ENCODE measurements at places on chromosomes 2 and 18. TPM values are rescaled to one million over a fixed set of nuclear protein-coding genes. Genes with fewer than 3 reads are reported as not detected.

LINC00305 gene
- total RNA-seq: not detected

DNAH6 gene
- 0.52 TPM for total RNA-seq

ASTL gene
- 4.2 TPM for total RNA-seq

IL37 gene
- total RNA-seq: not detected

SRD5A2 gene
- not detected for total RNA-seq

C2orf81 gene
- 2.9 TPM for total RNA-seq

DNA sequence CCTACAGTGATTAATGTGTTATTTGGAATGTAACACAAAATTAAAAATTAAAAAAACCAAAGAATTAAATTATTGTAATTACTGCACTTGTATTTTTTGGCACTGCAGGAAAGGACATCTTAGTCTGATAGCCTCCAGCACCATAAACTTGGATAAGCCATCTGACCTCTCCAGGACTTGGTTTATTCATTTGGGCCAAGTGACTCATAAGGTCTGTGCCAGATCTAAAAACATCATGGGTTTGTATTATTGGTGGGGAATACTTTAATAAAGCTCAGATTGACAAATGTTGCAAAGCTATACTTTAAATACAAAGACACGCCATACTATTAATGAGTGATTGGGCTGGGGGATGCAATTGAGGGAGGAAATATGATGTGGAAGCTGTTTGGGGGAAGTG is 225.2 kb downstream of the ZNF521 start:
- H3K4me3 ChIP-seq: no peak overlapping the region
- H3K27me3 ChIP-seq: no peaks in the 10 kb centered on the region
- no peak for DNase-seq
- H3K4me1 ChIP-seq: no peaks in the 10 kb centered on the region
- H3K27ac ChIP-seq: no peak overlapping the region

- peaks cover 2% of the 10 kb centered on the region for H3K36me3 ChIP-seq
- H3K4me1 ChIP-seq: peaks cover 9% of the 10 kb centered on the region
- DNase-seq: no peak
These were observed at the start of gene PAX8 for GRCh38 chr2:113278742-113279139. TSS of gene PAX8 (minus strand) at chr2:113278921. CDS start at chr2:113278394, 527 bp downstream.

GRCh38 chr2:157256626-157257025 is 879 bp upstream of the GALNT5 start:
- H3K4me1 ChIP-seq: peaks cover 11% of the 10 kb centered on the region
- H3K36me3 ChIP-seq: no peaks in the 10 kb centered on the region
- no peak overlapping the region for H3K27ac ChIP-seq
- H3K4me3 ChIP-seq: no peak overlapping the region

DNA sequence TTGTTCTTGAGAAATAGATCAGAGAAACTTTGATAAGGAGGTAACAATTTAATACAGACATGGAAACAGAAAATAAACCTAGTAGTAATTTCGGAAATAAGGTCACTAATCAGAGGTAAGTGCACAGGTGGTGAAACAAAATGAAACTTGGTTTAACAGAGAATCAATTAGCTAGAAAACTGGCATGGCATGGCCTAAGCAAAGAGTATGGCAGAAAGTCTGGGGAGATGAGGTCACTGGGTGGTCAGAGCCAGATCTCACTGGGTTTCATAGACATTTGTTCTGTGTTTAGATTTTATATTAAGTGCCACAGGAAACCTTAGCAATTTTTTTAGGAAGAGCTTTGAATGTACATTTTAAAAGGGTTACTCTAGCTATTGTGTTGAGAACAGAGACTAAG is 1216.0 kb upstream of the PIK3C3 start:
- no peaks in the 10 kb centered on the region for H3K27me3 ChIP-seq
- H3K27ac ChIP-seq: no peak overlapping the region
- H3K4me3 ChIP-seq: no peak overlapping the region
- H3K4me1 ChIP-seq: no peaks in the 10 kb centered on the region

GRCh38 chr2:46555011-46555410 is 75.6 kb downstream of the TMEM247 start:
- no peak overlapping the region for H3K27ac ChIP-seq
- peaks cover 19% of the 10 kb centered on the region for H3K4me1 ChIP-seq
- H3K4me3 ChIP-seq: no peak overlapping the region
- H3K27me3 ChIP-seq: no peaks in the 10 kb centered on the region
- peak; percentile 22 for DNase-seq

GRCh38 chr2:209563453-209563852 is 139.6 kb downstream of the MAP2 start:
- H3K36me3 ChIP-seq: no peaks in the 10 kb centered on the region
- H3K4me1 ChIP-seq: no peaks in the 10 kb centered on the region
- no peak overlapping the region for H3K27ac ChIP-seq
- H3K4me3 ChIP-seq: no peak overlapping the region

GRCh38 chr2:102276549-102277201 is 34.7 kb upstream of the IL1RL1 start:
- peaks cover 17% of the 10 kb centered on the region for H3K4me1 ChIP-seq
- peak overlapping the region; percentile 25 for H3K4me3 ChIP-seq
- H3K36me3 ChIP-seq: peaks cover 3% of the 10 kb centered on the region
- no peak for DNase-seq
- no peaks in the 10 kb centered on the region for H3K27me3 ChIP-seq

DNA sequence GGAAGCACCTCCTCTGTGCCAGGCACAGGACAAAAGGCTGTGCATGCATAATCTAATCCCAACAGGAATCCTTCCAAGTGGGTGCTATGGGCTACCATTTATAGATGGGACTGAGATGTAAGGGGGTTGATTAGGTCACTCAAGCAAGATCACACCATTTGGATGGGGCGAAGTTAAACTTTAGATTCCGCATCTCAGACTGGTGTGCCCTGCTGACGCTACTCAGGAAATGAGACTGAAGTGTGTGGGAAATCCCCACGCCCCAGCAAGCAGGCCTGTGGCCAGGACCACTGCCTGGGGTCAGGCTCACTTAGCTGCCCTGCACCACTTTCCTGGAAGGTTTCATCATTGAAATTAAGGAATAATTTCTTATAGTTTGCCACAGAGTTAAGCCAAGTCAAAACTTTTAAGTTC is 70.5 kb upstream of the PPP1CB start:
- peak overlapping the region; percentile 53 for H3K4me3 ChIP-seq
- DNase-seq: peak; percentile 40
- H3K27ac ChIP-seq: peak overlapping the region; percentile 96
- H3K36me3 ChIP-seq: no peaks in the 10 kb centered on the region

DNA sequence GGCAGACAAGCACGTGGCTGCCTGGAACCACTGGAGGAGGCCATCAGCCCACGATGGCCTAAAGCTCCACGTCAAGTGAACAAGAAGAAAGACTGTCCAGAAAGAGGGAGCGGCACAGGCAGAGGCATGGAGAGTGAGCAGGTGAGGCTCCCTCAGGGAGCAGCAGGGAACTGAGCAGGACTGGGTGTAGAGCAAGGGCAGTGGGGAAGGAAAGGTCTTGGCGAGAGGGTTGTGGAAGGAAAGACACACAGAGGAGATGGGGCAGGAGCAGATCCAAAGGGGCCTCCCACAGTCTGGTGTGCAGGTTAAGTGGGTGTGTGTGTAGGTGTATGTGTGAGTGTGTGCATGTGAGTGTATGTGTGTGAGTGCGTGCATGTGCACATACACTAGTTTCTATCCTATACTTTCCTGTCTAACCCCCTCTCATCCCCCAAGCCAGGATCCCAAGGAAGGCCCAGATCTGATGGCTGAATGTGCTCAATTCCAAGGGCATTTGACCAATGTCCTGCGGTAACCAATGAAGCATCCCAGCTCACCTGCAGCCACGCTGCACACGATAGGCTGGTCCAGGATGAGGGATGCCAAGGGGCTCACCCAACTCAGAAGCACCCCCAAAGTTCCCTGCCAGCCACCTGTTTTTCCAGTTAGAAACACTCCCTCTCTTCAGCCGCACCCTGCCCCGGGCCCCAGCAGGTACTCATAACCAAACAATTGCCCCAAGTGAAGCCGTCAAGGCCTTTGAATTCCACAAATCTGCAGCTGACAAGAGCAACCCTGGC is 262.5 kb upstream of the RAB6C start:
- H3K4me3 ChIP-seq: no peak overlapping the region
- no peak for DNase-seq
- no peaks in the 10 kb centered on the region for H3K4me1 ChIP-seq
- H3K27me3 ChIP-seq: peaks cover 12% of the 10 kb centered on the region
- no peak overlapping the region for H3K27ac ChIP-seq

- peaks cover 10% of the 10 kb centered on the region for H3K4me1 ChIP-seq
- peaks cover 2% of the 10 kb centered on the region for H3K36me3 ChIP-seq
- no peak overlapping the region for H3K27ac ChIP-seq
- no peak for DNase-seq
- H3K27me3 ChIP-seq: peaks cover 47% of the 10 kb centered on the region
- H3K4me3 ChIP-seq: no peak overlapping the region
These were observed 54.4 kb upstream of the SEC11C start for GRCh38 chr18:59085126-59085794.

GRCh38 chr2:73268830-73269685 is 15.2 kb downstream of the FBXO41 start:
- no peaks in the 10 kb centered on the region for H3K27me3 ChIP-seq
- peaks cover 7% of the 10 kb centered on the region for H3K36me3 ChIP-seq
- DNase-seq: peak; percentile 68

DNA sequence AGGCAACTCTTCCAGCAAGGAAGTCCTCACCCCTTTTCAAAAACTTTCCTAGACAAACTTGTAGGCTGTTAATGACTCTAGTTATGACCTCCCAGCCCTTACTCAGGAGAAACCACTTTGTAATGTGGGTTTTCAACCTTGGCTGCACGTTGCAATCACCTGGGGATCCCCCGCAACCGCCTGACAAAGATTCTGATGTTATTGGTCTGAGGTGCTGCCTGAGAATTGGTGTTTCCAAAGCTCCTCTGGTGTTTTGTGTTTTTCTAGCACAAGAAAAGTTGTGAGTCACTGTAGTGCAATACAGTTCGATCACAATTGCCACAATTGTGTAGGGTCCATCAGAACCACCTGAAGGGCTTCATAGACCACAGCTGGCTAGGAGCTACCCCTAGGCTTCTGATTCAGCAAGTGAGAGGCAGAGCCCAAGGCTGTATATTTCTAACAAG is 121.6 kb downstream of the SP100 start:
- DNase-seq: no peak
- no peaks in the 10 kb centered on the region for H3K27me3 ChIP-seq
- H3K36me3 ChIP-seq: peaks cover 3% of the 10 kb centered on the region
- H3K4me1 ChIP-seq: peaks cover 5% of the 10 kb centered on the region
- H3K4me3 ChIP-seq: no peak overlapping the region

GRCh38 chr18:32049393-32050171 is 31.0 kb downstream of the RNF125 start:
- H3K36me3 ChIP-seq: peaks cover 5% of the 10 kb centered on the region
- H3K27ac ChIP-seq: peak overlapping the region; percentile 89
- peaks cover 21% of the 10 kb centered on the region for H3K4me1 ChIP-seq
- peak overlapping the region; percentile 82 for H3K4me3 ChIP-seq
- peak; percentile 18 for DNase-seq
- H3K27me3 ChIP-seq: no peaks in the 10 kb centered on the region

DNA sequence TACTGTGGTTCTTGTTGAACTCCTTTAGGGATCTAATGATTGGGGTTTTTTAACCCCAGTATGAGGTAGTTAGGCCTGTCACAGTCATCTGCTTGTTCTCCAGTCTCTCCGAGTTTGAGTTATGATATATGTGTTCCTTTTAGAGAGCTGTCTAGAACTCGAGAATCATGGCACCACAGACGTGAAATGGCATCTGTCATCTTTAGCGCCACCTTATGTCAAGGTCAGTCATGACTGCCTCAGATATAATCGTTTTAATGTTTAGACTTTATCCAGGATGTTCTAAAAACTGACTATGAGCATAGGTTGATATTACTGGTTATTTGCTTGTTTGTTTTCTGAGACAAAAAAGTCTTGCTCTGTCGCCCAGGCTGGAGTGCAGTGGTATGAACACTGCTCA is 112.2 kb downstream of the CEP192 start:
- peaks cover 5% of the 10 kb centered on the region for H3K4me1 ChIP-seq
- DNase-seq: no peak
- no peak overlapping the region for H3K4me3 ChIP-seq
- no peak overlapping the region for H3K27ac ChIP-seq

- no peak overlapping the region for H3K4me3 ChIP-seq
- H3K27me3 ChIP-seq: no peaks in the 10 kb centered on the region
- H3K27ac ChIP-seq: no peak overlapping the region
- H3K4me1 ChIP-seq: no peaks in the 10 kb centered on the region
- DNase-seq: no peak
These were observed 101.8 kb downstream of the RNF152 start for GRCh38 chr18:61791031-61791430.

- DNase-seq: no peak
- H3K4me3 ChIP-seq: no peak overlapping the region
- H3K27me3 ChIP-seq: no peaks in the 10 kb centered on the region
- H3K4me1 ChIP-seq: no peaks in the 10 kb centered on the region
These were observed 127.2 kb downstream of the PKP4 start for GRCh38 chr2:158583923-158584322.
